ENCODE measurements at places on chromosomes 5 and 9. TPM values are rescaled to one million over a fixed set of nuclear protein-coding genes. Genes with fewer than 3 reads are reported as not detected.

GRCh38 chr5:57437976-57438805 lies 44.4 kb downstream of the ACTBL2 start:
- no peak for DNase-seq

The SNX18 gene
- 30.5 TPM for polyA plus RNA-seq

- no peak for DNase-seq
Observed at GRCh38 chr5:148790545-148791333, 35.7 kb upstream of the ADRB2 start.

DNA sequence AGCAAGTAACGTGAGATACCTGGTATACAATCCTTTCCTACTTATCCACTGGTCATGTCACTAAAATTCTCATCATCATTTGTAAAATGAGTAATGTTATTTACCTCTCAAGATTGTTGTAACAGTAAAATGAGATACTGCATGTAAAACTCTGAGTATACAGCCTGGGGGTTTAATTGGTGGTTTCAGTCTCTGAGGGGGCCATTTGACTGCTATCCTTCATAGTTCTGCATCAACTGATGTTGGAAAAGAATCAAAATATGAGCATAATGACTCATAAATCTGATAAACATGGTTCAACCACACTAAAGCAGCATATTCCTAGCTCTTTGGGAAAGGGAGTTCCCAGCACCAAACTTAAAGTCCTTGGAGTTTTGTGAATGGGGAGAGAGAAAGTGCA lies 181.0 kb upstream of the GHR start:
- no peak for DNase-seq

The ARL10 gene
- 12.1 TPM for polyA plus RNA-seq

- no peak for DNase-seq
Observed at GRCh38 chr5:60685700-60686099, 14.3 kb downstream of the DEPDC1B start.

The MARVELD2 gene
- 0.25 TPM for polyA plus RNA-seq

GRCh38 chr5:154197801-154198491 lies 7.4 kb downstream of the GALNT10 start:
- no peak for DNase-seq

The PCDHB9 gene
- 3.2 TPM for polyA plus RNA-seq

Measured in hindlimb muscle (tissue), 1 donor.